ENCODE measurements at places on chromosomes 6 and 20.

GRCh38 chr6:69416776-69417175 lies 380.0 kb downstream of the LMBRD1 start:
- no peak for DNase-seq

- DNase-seq = no peak
Observed at GRCh38 chr6:146498309-146498708, 45.3 kb upstream of the RAB32 start.

DNA sequence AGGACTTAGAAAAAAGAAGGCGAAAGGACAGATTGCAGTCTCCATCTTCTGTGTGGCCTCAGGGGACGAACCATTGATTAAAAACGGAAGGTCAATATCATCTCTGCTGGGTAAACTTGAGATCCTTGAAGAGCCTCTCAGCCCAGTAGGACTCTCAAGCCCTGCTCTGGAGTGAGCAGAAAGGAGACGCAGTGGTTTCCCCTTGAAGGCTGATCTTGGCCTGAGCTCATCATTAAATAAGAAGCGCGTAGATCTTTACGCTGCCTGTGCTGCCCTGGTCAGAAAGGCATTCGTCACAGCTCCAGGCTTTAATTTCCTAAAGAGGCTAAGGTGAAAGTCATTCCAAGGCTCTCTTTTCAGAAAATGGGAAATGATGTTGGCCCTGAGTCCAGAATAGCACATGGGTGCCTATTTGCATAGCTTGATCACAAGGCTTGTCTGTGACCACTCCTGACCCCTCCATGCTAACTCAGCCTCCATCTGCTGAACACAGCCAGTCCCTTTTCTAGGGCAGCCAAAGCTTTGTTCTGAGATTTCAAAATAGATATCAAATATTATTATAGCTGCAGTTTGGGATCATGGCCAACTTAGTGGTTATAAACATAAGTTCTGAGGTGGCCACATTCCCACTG lies 29.3 kb upstream of the XRN2 start:
- no peak for DNase-seq

GRCh38 chr6:25280344-25281074 lies 1.3 kb downstream of the CARMIL1 start:
- DNase-seq = no peak
